ENCODE measurements at places on chromosomes 1 and 21.

DNA sequence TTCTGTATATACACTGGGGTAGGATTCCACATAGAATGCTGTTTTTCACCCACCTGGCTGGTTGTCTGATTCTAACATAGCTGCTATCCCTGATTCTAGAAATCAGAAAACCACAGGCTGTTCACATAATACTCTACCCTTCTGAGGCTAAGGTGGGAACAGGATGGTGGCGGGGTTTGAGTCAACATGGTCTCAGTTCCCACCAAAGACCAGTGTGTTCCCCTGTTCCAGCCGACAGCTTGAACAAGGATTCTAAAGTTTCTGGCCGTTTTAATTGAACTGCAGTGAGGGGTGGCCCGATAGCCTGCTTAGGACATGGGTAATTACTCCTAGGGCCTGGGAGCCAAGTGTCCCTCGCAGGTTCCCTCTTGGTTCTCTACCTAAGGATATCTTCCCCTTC is 38.4 kb downstream of the PEX14 start:
- DNase-seq = no peak

- DNase-seq = no peak
These were observed 32.4 kb downstream of the ZBTB17 start for GRCh38 chr1:15943328-15943991.

DNA sequence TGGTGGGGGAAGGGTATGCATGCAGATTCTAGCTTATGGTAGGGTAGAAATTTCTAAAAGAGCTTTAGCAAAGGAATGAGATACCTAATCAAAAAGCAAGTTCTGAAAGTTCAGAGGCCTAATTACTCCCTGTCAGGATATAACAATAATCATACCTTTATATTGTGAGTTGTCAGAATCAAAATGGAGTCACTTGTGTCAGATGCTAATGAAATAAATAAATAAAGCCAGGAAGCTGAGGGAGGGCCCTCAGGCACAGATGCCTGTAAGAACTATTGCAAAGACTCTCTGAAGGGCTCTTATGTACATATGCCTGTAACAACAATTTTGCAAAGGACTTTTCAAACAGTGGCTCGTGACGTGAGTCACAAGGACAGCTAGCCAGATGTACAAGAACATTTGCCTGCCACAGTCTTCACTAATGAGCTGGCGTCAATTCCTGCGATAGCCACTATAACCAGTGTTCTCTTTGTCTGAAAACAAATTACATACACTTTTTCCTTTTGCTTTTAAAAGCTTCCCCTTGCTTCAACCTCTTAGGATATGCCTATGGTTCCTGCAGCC is 27.4 kb upstream of the DNASE2B start:
- DNase-seq = no peak

- DNase-seq = no peak
These were observed 45.2 kb downstream of the H3-3A start for GRCh38 chr1:226107471-226108460.

DNA sequence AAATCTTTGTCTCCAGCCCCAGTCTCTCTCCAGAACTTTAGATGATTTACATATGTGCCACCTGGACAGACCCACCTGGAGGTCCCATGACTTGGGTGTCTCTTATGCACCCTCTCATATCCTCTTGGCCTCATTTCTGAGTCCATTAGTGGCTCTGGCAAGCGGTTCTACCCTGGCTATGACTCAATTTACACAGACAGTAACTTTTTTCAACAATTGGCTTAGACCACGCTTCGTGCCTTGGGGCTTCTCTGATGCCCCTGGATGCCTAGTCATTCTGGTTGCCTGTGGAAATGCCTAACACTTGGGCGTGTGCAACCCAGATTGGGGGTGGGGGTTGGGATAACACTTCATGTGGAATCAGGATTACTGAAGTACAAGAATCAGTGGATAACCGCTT is 57.1 kb upstream of the GADD45A start:
- no peak for DNase-seq

DNA sequence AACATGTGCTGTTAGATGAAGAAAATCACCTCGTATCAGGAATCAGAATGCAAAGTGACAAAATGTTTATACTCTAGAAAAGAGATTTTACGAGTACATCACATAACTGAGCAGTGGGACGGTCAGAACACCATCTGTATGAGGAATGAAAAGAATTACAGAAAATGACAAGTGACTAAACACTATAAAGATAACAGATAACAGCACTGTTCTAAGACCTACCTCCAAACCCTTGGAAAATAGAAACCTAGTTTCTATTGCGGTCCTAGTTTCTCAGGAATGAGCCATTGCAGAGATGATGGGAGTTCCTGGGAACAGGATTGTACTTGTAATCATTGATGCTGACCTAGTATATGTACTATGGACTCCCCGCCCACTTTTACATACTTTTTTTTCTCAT is 839.4 kb upstream of the ADAMTS5 start:
- no peak for DNase-seq

DNA sequence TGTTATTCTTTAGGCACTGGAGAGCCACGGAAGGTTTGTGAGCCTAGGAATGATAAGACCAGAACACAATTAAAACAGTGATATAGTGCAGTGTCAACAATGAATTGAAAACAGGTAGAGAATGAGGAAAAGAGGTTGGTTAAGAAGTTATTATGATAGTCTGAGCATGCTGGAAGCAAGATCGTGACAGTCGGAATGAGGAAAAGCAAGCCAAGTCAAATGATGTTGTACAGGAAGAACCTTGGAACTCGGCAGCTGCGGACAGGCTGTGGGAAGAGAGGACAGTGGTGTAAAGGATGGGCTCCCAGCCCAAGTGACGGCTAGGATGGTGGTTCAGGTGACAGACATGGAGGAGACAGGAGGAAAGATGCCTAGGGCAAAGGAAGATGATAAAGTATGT is 25.6 kb downstream of the MTARC1 start:
- no peak for DNase-seq

DNA sequence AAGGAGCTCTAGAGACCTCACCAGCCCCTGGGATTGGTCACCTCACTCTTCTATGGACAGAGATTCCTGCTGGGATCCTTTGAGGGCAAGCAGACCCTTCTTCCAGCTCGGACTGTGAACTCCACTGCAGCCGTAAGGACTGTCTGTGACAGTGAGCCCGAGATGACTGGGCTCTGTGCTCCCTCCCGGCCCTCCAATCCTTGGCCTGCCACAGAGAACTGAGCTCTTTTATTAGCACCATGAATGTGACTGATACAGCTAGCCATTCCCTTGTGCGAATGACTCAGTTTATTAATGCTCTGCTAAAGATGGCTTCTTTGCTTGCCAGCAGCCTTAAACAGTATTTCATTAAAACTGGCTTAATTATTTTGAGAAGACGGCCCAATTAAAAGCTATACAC is 194.6 kb upstream of the LMO4 start:
- DNase-seq = no peak

- DNase-seq = no peak
These were observed 91.0 kb upstream of the PLPPR4 start for GRCh38 chr1:99173282-99173681.

GRCh38 chr1:2635361-2636010 is 2.7 kb upstream of the MMEL1 start:
- no peak for DNase-seq

- no peak for DNase-seq
These were observed 1171.8 kb downstream of the AMY1C start for GRCh38 chr1:104921525-104921924.
